ENCODE measurements at places on chromosomes 2 and 18. TPM values are rescaled to one million over a fixed set of nuclear protein-coding genes. Genes with fewer than 3 reads are reported as not detected.

Gene CHRND
- total RNA-seq: not detected

Gene RRM2
- 469 TPM for total RNA-seq

Gene DCDC2C
- total RNA-seq: not detected

Gene COL6A3
- 29.9 TPM for total RNA-seq

Gene CD8A
- total RNA-seq: 1.6 TPM

DNA sequence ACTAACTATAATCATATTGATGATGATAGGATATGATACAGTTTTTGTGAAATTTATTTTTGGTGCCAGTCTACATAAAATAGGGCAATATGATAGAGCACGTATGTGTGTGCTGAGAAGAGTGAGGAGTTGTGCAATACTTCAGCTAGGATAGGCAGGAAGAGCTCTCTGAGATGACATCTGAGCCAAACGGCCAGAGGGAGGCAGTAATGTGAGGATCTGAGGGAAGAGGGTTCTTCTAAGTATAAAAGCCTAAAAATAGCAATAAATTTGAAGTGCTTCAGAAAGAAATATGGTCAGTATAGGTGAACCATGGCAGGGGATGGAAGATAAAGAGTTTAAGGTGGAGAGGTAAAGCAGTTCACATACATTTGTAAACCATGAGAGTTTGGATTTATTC, 102.5 kb downstream of the OLA1 start:
- DNase-seq: no peak
- no peaks in the 10 kb centered on the region for H3K27me3 ChIP-seq
- no peak overlapping the region for H3K4me3 ChIP-seq
- H3K36me3 ChIP-seq: peaks cover 10% of the 10 kb centered on the region
- H3K27ac ChIP-seq: no peak overlapping the region
- no peaks in the 10 kb centered on the region for H3K4me1 ChIP-seq

- no peaks in the 10 kb centered on the region for H3K36me3 ChIP-seq
- peaks cover 6% of the 10 kb centered on the region for H3K4me1 ChIP-seq
- H3K4me3 ChIP-seq: no peak overlapping the region
- no peak overlapping the region for H3K27ac ChIP-seq
Observed at GRCh38 chr2:240396623-240397541, 38.6 kb upstream of the GPC1 start.

DNA sequence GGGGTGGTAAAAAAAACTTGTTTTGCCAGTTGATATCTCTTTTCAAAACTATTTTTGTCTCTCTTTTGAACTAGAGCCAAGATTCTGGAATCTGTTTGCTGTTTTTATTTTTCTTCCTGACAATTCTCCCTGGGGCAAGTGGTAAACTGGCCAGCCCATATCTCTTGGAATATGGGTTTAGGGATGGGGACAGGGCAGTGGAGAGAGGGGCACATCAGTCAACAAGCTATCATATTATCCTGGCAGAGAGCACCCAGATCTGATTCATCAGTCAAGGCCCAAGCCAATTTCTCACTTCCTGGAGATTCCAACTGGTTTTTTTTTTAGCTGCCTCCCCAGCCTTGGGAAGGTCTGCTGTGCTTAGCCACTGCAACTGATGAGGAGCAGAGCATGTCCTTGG, 52.3 kb downstream of the ARHGAP28 start:
- H3K4me1 ChIP-seq: no peaks in the 10 kb centered on the region
- no peak for DNase-seq
- no peak overlapping the region for H3K27ac ChIP-seq
- H3K36me3 ChIP-seq: no peaks in the 10 kb centered on the region
- no peaks in the 10 kb centered on the region for H3K27me3 ChIP-seq

DNA sequence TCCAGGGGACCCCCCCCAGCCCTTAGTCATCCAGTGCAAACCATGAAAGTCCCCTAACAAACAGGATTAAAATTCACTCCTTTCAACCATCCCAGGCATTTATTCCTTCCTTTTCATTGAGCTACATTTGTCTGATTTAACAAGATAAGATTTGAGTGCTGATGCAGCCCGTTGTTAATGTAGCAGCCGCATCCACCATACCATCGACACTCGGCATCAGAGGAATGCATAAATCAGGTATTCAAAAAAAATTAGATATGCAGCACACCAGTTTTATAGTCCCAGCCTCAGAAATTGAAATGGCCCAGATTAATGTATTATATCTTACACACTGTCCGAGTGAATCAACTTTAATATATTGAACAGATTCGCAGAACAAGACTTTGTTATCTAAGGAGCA, 676.5 kb upstream of the FANCL start:
- DNase-seq: no peak
- no peaks in the 10 kb centered on the region for H3K4me1 ChIP-seq
- no peak overlapping the region for H3K27ac ChIP-seq
- no peaks in the 10 kb centered on the region for H3K27me3 ChIP-seq
- H3K4me3 ChIP-seq: no peak overlapping the region

GRCh38 chr2:202375033-202375608, 1.0 kb upstream of the BMPR2 start:
- H3K27me3 ChIP-seq: no peaks in the 10 kb centered on the region
- peak overlapping the region; percentile 95 for H3K4me3 ChIP-seq
- peaks cover 5% of the 10 kb centered on the region for H3K36me3 ChIP-seq
- DNase-seq: peak; percentile 72

All from activated CD4-positive, alpha-beta T cell treated with anti-CD3 and anti-CD28 coated beads for 36 hours (primary cell).